ENCODE measurements at places on chromosomes 1 and 21.

DNA sequence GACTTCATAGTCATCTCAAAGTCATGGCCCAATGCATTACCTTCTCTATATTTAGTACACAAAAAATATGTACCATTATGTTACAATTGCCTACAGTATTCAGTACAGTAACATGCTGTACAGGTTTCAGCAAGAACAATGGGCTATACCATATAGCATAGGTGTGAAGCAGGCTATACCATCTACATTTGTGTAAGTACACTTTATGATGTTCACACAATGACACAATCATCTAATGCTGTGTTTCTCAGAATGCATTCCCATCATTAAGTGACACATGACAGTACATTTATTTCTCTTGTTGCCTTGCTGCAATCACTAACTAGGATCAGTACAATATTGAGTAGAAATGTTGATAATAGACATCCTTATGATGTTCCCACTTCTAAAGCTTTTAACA is 46.5 kb upstream of the NFIA start:
- DNase-seq = no peak

GRCh38 chr21:33241846-33242245 is 12.1 kb downstream of the IFNAR2 start:
- no peak for DNase-seq

- no peak for DNase-seq
Observed at GRCh38 chr1:171785766-171786165, 4.3 kb downstream of the METTL13 start.

- DNase-seq = no peak
Observed at GRCh38 chr1:115198938-115199337, 109.6 kb upstream of the TSPAN2 start.

- no peak for DNase-seq
Observed at GRCh38 chr1:3903141-3904005, 3.3 kb upstream of the C1orf174 start.
